Kidney epithelial cell (primary cell): ENCODE measurements at places on chromosomes 11 and 22. TPM values are rescaled to one million over a fixed set of nuclear protein-coding genes. Genes with fewer than 3 reads are reported as not detected.

The C11orf42 gene
- total RNA-seq = not detected in 2 replicates

DNA sequence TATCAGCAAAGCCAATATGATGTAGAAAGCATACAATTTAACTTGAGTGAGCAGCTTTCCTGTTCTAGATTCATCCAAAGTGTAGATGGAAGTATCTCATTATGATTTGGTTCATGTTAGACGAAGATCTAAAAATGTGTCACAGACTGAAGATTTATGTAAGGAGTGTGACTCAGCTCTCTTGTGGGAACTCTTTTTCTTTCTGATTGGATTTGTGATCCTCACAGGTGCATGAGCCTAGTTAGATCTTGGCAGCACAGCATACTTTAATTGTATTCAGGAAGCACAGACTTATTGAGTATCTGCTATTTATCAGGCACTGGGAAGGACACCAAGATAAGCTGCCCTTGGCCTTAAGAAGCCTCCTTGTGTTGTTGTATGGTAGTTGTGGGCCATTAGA is 147.1 kb downstream of the C11orf91 start:
- DNase-seq = no peak

The MFRP gene
- total RNA-seq = not detected in 2 replicates

The TCN1 gene
- 2.0 TPM in 1 of 2 replicates, not detected in the other for total RNA-seq

DNA sequence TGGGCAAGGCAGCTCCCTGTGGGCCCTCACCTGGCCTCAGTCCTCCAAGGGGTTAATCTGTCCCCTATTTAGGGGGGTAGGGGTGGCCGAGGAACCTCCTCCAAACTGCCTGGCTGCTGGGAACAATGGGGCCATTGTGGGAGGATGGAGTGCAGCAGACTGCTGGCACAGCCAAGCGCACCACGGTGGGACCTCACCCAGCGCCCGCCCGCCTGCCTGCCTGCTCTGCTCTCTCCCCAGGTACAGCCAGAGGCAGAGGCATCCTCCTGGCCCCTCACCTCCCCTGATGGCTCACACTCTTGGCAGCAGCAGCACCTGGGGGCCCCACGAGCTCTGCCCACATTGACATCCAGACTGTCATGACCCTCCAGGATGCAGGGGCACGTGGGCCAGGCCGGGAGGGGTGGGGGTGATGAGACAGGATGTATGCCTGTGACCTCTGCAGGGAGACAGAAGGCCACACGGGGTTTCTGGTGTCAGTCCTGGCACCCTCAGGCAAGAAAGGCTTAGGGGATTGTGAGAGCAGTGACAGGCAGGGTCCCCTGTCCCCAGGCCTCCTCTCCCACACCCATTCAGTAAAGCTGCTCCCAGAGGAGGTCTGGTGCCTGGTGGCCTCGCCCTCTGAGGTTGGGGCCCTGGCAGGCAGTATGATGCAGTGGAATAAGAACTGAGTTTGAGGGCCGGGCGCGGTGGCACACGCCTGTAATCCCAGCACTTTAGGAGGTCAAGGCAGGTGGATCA is 11.4 kb downstream of the BCL9L start:
- DNase-seq = no peak

DNA sequence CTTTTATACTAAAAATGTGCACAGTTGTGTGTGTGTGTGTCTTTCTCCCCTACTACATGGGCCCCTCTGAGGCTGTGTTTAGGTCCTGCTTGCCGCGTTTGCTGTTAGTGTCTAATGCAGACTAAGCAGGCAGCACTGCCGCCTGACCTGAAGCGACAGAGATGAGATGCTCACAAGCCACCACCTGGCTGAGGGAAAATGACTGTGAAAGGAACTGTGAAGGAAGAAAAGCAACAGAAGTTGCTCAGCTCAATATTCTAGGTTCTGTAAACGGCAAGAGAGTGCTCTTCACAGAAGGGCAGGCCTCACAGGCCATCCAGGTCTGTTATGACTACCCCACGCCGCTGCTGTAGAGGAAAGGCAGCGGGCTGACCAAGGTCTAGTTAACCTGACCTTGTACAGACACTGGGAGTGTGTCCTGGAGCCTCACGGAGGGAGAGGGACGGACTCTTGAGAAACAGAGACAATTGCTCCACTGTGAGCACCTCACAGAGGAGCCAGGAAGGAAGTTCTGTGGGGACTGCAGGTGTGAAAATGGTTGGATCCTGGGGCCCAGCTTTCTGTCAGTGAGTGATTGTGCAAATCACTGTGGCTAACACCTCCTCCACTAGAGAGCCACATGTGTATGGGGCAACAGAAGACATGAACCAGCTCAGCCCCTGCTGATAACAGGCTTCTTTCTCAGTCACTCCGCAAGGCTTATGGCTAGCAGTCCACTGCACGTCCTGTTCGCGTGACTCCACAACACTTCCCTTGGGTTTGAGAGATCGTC is 31.3 kb upstream of the YPEL1 start:
- DNase-seq = no peak

The PTPMT1 gene
- 141 and 166 TPM in 2 replicates for total RNA-seq

GRCh38 chr11:94036096-94036495 is 14.9 kb downstream of the HEPHL1 start:
- DNase-seq = no peak

DNA sequence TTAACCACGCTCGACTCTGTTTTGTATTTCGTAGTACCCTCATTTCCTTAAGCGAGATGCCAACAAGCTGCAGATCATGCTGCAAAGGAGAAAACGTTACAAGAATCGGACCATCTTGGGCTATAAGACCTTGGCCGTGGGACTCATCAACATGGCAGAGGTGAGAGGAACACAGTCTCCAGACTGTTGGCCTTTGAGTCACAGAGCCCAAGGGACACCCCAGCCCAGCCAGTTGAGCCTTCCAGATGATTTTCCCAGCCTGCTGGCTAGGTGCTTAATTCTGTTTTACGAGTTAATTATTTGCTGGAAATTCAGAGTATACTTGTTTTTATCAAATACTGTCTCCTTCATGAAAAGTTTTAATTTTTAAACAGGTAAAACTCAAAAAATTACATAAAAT is 57.3 kb upstream of the RAB1B start:
- no peak for DNase-seq
